ENCODE measurements at places on chromosomes 7 and 10.

- DNase-seq = no peak
Measured at GRCh38 chr10:43076876-43077420, at the start of gene RET. Gene RET, plus strand, starts transcription at chr10:43077069. Its CDS starts 190 bp downstream, at chr10:43077259.

DNA sequence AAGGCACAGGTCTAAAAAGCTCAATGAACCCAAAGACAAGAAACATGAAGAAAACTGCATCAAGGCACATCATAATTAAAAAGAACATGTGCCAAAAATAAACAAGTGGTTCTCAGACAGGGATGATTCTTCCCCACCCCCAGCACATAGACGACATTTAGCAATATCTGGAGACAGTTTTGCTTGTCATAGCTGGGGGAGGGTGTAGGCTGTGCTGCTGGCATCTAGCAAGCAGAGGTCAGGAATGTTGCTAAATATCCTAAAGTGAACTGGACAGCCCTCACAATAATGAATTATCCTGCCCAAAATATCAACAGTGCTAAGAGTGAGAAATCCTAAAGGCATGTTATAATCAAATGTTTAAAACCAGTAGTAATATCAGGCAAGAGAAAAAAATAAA is 122.6 kb downstream of the MICU1 start:
- no peak for DNase-seq

DNA sequence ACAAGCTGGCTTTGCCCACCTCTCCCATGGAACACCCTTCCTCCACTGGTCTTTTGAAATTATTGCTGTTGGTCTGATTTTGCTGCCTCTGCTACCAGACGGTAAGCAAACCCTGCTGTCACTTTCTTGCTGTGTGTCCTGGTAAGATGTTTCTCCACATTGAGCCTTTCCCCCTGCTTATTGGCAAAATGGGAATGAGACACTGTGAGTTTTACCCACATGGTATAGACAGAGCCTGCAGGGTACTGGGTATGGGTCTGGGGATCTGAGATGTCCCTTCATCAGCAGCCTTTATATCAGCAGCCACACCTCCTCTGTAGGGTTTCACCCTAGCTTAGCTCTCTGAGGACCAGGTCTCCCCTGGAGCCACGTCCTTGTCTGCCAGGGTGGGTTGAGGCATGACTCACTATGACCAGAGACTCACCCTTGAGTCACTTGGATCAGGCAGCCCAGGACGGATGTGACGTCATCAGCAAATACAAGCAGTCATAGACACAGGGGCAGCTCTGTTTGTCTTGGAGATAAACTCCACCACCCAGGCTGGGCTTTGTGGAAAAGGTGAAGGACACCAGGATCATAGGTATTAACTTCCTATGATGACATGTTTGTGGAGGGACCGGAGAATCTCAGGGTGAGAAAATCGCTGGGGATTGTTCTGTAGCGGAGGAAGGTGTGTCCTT is 17.9 kb upstream of the BAIAP2L1 start:
- DNase-seq = no peak

DNA sequence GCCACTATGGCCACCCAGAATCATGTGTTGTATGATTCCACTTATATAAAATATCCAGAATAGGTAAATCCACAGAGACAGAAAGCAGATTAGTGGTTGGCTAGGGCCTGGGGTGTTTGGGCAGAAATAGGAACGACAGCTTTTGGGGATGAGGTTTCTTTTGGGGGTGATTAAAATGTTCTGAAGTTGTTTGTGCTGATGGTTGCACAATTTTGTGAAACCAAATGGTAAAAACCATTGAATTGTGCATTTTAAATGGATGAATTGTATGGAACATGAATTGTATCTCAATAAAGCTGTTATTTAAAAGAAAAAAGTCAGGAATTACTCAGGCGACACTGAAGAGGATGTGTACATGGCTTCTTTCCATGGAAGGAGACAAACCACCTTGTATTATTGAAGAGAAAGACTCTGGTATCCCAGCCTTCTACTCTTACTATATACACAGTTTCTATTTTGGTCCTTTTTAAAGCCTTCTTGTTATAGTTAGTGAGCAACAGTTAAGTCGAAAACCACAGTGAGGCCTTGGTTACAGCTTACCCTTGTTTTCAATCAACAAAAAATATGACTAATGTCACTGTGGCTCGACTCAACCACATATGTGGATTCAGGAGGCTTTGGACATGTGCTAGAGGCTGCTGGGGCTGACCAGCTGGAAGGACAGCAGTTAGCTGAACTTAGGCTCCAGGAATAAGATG is 57.1 kb upstream of the KMT2E start:
- DNase-seq = no peak

DNA sequence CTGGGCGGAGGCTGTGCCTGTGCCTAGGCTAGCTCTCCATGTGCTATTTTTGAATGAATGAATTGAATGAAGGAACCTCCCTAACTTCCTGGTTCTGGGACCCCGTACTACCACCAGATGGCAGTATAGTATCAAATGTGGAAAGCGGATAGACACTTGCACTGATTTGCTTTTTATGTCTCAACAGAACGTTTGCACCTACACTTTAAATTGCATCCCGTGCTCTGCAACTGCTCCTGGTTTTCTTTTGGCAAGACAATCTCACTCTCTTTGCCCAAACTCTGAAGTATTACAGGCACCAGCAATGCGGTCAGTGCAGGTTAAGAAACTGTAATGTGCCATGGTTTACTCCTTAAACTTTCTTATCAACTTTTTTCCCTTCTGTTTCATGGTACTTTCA is 6.5 kb downstream of the FZD8 start:
- no peak for DNase-seq

- DNase-seq = no peak
Measured at GRCh38 chr7:13560441-13560840, 429.0 kb downstream of the ETV1 start.

- no peak for DNase-seq
Measured at GRCh38 chr7:15043931-15044330, 141.4 kb upstream of the DGKB start.

- no peak for DNase-seq
Measured at GRCh38 chr7:9691286-9691685, 1257.9 kb downstream of the NXPH1 start.

GRCh38 chr10:16603308-16603707 is 81.6 kb upstream of the C1QL3 start:
- no peak for DNase-seq

DNA sequence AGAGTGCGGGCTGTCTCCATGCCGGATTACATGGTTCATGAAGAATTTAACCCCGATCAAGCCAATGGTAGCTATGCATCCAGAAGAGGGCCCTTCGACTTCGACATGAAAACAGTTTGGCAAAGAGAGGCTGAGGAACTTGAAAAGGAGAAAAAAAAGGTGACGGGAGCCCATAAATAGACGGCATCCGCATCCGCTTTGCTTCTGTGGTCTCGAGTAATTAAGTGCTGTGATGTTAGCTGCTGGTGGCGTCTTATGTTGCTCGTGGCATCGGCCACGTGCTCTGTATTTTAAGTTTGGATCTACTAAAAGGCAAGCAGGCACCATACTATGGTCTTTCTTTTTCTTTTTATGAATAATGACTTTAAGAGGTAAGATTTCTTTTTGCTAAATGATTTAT is 11.1 kb downstream of the C7orf57 start:
- no peak for DNase-seq

DNA sequence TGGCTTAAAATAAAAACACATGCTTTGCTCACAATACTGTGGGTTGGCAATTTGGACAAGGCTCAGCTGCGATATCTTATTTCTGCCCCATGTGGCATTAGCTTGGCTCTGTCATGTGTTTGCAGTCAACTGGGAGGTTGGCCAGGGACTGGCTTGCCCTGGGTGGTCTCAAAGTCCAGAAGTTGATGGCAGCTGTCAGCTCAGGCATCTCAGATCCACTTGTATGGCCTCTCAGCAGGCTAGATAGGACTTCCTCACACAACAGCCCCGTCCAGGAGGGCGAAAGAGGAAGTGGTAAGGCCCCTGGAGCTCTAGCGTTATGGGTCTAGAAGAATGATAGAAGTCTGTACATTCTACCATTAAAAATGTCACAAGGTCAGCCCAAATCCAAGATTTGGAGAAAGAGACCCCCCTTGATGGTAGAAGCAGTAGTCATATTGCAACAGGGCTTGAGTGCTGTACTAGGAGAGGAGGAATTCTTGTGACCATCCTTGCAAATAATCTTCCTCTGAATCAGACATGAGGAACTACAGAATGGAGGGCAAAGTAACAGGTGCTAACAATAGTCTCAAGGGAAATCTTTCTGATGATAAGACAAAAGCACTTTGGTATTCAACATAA is 166.2 kb downstream of the FAM107B start:
- no peak for DNase-seq

DNA sequence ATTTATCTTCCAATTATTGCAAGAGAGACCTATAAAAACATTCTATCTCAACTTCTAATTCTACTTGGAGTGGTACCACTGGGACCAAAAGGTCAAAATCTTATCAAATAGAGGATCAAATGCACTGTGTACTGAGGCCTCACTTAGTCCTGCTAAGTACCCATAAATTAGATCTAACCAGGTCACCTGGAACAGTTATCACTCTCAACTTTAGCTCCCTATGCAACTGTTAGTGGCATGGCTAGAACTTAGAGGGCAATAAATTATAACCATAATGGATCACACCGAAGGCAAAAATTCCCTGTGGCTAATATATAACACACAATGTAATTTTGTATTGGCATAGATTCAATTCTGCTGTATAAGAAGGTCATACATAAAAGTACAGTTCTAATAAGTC is 428.9 kb downstream of the PCDH15 start:
- no peak for DNase-seq

GRCh38 chr7:151143261-151144015 is 24.1 kb downstream of the GBX1 start:
- DNase-seq = no peak

DNA sequence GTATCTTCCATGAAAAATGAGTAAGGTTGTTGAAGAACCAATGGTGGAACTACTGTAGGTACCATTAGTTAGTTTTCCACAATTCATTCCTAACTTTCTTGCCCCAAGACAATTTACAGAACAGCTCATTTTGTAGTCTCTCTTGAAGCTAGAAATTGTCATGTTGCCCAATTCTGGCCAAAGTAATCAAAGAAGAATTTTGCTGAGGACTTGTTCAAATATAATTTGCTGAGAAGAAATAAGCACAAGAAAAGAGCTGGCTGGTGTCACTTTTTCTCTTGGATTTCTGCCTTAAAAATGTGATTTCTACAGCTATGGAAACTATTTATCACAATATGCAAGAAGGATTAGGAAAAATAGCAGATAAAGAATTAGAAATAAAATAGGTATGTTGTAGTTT is 199.2 kb upstream of the SEMA3A start:
- DNase-seq = no peak

DNA sequence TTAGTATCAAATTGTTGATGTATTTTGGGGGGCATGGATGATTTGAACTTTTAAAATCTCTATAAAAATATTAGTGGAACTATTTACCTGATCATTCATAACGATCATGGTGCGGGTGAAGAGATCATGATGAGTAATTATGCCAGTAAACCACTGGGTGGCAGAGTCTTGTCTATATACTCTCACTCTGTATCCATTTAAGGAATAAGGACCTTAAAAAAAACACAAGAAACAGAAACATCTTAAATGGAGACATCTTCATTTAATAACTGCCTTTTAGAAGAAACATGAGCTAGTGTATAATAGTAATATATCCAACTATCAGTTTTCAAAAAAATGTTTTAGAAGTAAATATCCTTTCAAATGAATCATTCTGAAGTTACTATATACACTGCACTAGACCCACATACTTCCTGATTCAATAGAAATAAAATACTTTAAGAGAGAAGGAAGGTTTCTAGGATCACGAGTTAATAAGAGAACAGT is 84.0 kb downstream of the NRBF2 start:
- no peak for DNase-seq

GRCh38 chr10:133530506-133530905 is 3.3 kb downstream of the CYP2E1 start:
- DNase-seq = no peak

DNA sequence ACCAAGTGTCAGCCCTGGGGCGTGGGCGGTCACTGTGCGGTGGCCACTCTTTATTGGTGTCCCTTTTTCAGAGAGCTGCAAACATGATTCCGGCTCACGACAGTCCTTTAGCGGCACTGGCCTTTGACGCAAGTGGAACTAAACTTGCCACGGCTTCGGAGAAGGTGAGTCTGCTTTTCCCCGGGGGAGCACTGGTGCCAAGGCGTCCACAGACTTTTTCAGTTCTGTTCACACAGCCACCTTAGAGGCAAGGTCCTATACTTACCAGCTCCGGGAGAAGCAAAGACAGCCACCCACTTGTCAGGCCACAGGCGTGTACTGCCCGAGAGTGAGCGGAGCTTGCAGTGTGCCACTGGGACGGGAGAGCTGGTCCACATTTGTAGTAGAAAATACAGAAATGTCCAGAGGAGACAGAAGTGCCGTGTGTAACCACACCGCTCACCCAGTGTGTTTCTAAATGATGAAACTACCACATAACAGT is 27.9 kb downstream of the WIPI2 start:
- no peak for DNase-seq

DNA sequence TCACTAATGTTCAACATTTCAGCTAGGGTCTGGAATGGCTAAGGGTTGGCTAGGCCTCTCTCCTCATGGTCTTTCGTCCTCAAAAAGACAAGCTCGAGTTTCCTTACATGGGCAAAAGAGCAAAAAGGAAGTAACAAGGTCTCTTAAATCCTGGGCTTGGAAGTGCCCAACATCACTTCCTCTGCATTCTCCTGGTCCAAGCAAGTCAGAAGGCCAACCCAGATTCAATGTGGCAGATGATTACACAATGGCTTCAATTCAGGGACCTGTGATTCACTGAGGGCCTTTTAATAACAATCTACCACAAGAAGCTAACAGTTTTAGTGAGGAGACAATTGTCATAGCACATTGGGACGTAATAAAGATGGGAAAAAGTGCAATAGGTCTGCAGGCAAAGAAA is 4.4 kb upstream of the NUP205 start:
- no peak for DNase-seq

GRCh38 chr7:6169805-6170520 is 102.5 kb downstream of the CYTH3 start:
- no peak for DNase-seq

- no peak for DNase-seq
Measured at GRCh38 chr7:54813398-54813797, 54.4 kb upstream of the SEC61G start.

DNA sequence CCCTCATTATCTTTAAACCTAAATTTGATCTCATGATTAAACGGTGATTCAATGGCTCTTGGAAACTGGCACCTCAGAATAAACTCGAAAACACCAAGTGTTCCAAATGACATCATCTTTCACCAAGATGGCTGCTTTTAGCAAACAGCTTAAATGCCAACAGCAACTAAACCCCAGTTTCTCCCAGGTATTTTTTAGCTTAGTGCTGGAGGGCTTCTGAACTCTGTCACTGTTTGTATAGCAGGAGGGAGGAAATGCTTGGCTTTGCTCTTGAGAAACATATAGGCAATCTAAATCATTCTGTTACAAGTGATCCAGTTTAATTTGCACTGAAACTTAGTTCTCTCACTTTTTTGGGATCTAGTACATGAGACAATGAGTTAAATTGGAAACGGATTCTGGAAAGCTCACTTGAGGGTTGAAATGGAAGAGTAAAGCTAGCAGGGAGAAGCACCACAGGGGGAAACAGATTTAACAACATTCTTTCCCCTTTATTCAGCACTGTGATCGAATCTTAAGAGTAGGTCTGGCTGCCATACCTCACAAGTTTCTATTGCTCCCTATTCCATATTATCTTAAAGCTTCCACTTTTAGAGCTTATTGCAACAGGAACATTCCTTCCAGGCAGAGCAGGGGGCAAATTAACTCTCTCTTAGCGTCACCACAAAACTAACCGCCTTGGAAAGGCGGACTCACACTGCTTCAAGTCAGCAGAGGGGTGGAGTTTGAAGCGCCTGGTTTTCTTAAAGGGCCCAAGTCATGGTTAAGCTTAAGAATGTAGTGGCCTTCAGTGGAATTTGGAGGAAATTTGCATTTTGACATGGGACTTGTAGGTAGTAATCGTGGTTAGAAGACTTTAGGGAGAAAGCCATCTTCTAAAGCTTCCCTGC is 1.8 kb upstream of the CCDC6 start:
- no peak for DNase-seq

Data from stimulated activated CD4-positive, alpha-beta T cell treated with anti-CD3 and anti-CD28 coated beads, Interleukin-15, amount 100 ng/mL, for 1 hour (primary cell).